ENCODE measurements at places on chromosomes 5 and 9.
A peak's percentile ranks its signal among the peaks of the same experiment; 100 is the strongest.

DNA sequence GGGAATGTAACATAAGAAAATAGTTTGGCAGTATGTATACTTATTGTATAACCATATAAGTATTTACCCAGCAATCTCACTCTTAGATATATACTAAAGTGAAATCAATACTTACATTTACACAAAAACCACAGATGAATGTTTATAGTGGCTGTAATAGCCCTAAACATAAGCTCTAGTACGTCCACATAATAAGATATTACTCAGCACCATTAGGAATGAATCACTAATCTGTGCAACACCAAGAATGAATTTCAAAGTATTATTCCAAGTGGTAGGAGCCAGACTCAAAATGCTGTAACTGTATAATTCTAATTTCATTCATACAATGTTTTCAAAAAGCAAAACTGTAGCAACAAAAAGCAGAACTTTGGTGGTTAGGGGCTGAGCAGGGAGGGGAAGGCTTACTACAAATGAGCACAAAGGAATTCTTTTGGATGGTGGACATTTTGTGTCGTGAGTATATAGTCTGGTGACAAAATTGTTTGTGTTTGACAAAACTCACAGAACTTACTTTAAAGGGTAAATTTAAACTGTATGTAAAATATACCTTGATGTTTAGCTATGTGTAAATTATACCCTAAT, 11.9 kb upstream of the C5orf46 start:
- no peak for DNase-seq

DNA sequence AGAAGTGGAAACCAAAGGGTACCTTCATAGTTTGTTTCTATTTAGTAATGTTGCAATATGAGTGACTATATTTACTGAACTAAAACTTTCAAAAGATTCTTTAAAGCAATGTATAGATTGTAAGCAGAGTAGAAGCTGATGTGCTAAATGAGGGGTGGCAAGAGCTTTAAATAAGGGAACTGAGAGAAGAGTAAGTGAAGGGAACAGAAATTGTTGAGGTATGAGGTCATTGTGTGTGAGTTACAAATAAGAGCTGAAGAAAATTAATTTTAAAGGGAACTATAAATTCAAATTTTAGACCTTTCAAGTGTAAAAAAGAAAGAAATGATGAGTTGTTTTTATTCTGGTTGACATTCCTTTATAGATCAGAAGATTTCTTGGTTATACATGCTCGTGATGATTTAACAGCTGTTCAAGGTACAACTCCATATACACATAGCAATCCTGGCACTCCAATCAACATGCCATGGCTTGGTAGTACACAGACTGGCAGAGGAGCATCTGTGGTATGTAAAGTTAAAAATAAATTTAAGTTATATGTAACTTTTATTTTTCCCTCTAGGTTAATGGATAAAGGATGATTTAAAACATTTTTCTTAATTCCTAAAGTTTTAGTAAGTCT, 135.1 kb upstream of the TNFAIP8 start:
- DNase-seq: no peak

DNA sequence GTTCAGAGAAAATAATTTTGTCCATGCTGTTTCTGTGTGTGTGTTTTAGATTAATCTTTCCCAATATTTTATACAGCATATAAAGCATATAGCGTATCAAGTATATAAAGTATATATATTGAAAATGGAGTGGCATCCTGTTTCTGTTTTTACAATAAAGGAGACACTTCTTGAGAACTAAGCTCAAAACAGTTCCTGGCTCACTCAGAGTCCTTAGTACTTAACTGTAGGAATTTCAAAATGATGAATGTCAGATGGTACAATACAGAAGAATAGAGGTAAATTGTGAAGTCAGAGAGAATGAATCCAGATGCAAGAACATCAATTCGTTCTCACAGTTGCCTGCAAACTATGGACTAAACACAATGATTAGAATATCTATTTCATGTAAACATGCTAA, 68.7 kb upstream of the TAS2R1 start:
- no peak for DNase-seq

DNA sequence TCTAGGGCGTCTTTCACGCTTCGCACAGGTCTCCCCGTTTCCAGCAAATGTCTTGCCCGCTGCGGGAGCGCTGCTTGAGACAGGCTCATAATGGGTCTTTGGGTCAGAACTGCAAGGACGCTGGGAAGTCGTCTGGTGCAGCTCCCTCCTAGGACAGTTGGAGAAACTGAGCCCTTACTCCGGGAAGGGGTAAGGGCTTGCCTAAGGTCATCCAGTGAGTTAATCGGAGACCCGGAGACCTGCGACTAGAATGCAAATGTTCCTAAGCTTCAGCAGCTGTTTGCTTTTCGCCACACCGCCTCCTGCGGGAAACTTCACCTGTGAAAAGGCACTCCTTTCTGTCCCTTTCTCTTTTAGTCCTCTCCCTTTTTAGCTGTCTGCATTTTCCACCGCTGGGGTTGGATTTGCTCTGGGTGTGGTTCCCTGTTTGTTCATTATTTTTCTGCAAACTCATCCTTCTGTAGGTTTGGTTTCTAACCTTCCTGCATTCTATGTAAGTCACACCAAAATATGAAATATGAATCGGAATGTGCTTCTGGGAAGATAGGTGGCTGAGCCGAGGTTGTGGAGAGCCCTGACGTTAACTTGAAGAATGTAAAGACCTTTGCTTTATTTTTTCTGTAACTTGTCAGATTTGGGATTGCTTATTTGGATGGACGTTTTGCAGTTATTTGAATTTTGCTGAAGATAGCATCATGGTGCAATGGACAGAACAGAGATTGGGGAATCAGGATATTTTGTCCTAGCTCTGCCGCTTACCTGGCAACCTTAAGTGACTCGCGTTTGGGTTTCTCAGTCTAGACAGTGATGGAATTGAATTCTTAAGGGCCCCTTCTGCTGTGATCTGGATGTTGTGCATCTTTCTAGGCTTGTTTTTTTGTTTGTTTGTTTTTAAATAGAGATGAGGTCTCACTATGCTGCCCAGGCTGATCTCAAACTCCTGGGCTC, 909 bp downstream of the SLC36A1 start:
- DNase-seq: peak; percentile 36

DNA sequence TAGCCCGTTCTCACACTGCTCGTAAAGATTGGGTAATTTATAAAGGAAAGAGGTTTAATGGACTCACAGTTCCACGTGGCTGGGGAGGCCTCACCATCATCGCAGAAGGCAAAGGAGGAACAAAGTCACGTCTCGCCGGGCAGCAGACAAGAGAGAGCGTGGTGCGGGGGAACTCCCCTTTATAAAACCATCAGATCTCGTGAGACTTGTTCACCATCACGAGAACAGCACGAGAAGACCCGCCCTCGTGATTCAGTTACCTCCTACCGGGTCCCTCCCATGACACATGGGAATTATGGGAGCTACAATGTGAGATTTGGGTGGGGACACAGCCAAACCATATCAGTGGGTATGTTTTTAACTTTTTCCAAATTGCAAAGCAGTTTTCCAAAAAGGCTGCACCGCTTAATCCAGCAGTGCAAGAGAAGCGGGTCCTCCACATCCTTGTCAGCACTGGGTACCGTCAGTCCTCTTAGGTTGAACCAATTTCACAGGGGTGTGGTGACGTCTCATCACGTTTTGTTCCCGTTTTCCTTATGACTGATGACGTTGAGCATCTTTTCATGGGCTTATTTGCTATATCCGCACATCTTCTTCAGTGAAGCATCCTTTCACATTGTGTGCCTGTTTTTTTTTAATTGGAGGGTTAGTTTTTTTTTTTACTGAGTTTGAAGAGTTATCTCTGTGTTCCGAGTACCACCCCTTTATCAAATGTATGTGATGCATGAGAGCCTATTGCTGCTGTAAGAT, 8.0 kb upstream of the FCN2 start:
- no peak for DNase-seq

DNA sequence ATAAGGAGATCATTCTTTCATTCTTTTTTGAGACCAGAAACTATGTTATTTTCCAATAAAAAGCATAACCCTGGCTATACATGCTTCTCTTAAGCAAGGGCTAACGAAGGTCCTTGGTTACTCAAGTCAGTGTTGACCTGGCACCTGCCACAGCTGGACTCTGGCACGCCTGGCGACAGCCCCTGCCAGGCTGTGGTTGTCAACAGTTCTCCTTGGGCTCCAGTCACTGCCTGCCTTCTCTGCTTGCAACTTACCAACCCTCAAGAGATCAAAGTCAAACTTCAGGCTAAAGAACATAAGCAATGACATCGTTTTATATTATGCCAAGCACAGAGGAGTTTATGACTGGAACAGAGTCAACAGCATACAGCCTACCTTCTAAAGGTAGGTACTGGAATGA, 61.4 kb upstream of the TBC1D9B start:
- no peak for DNase-seq

DNA sequence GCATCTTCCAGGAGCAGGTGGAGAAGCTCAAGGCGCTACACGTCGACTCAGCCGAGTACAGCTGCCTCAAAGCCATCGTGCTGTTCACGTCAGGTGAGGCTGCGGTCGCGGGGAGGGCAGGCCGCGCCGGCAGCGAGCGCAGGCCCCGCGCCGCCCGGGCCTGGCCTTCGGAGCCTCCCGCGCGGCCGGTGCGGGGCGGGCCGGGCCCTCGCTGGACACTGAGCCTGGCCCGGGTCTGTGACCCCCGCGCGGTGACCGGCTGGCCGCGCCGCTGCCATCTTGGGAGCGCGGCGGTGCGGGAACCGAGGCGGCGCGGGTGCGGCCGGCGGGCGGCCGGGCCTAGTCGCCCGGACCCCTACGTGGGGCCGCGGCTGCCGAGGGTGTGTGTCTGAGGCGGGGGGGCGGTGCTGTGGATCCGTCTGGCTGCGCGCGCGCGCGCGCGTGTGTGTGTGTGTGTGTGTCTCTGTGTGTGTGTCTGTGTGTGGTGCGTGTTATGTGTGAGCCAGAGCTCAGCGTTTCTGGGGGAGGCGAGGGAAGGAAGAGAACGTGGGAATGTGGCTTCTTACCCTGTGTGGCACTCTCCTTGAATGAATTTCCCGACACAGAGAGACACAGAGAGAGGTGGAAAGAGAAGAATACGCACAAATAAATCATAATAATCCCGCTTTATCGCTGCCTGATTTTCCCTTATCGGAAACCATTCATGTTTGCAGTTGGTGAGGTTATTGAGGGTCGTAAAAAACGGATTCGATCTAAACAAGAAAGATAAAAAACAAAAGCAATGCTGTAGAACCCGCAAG, 5.5 kb downstream of the NR2F1 start:
- no peak for DNase-seq

DNA sequence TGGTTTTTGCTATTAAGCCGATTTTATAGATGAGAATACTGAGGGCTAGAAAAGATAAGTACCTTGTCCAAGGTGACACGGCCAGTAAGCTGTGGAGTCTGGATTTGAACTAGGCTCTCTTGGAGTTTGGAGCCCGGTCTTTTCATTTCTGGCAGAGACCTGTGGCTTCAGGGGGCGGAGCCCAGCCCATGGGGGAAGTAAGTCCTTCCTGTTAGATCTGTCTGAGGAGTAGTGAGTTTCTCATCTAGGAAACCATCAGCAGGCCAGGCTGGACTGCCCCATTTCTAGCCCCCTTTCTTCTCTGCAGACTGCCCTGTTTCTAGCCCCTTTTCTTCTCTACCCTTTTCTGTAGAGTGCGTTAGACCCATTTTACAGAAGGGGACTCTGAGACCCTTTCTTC, 521 bp upstream of the PTGS1 start:
- no peak for DNase-seq

GRCh38 chr9:108536836-108537601, 318.8 kb downstream of the ACTL7B start:
- no peak for DNase-seq

DNA sequence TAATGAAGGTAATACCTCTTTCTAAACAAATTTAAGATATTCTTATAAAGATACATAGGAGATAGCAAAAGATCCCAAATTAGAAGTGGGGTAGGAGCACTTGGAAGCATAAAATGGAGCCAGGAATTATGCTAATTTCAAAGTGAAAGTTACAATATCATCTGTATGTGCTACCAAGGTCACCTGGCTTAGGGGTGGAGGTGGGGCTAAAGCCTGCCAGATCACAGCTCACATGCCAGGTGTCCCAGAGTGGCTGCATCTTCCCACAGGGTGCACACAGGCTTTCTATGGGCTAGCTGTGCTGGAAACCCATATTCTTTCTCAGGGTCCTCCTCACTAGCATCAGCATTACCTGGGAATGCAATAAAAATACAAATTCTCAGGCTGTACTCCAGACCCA, 118.2 kb upstream of the TXNDC8 start:
- no peak for DNase-seq

DNA sequence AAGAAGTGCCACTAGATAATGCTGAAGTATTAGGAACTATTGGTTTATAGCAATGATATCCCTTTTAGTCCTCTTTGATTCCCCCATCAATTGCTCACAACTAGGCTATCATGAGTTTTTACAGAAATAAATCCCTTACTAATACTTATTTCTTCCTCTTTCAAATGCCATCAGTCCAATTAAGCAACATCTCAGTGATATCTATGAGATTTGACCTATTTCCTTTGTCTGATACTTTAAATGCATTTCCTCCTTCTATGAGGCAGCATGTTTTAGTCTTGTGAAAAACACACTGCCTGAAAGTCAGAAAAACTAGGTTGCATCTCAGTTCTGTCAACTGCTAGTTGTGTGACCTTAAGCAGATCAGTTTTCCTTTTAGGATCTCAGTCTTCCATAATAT, 101.6 kb downstream of the FBXW11 start:
- DNase-seq: no peak

DNA sequence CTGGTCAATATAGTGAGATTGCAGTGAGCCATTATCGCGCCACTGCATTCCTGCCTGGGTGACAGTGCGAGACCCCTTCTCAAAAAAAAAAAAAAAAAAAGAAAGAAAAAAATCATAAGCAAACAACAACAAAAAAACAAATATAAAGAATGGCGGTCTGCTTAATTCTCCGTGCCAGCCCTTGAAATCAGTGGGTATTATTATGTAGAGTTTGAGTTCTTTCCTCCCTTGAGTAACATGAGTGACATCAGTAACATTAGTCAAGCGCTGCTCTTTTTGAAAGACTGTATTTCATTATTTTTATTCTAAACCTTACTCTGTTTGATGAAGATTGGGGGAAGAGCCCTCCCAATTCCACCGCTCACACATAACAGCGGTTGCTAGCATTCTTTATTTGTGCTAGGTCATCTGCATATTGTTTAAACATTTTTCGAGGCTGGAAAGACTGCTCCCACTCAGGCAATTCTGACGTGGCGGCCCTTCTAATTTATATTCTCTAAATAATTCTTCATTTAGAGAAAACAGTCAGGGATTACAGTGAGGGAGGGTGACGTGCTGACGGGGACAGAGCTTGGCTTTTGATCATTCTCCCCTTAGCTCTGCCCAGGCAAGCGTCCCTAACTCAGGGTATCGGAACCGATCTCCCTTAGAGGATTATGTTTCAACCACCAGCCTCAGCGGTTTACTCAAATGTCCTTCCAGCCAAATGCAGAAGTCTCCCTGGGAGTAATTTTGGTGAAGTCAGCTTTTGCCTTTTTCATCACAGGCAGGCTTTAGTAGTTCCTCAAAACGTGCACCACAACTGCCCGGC, 860 bp upstream of the MARCHF6 start:
- DNase-seq: no peak

- no peak for DNase-seq
Measured at GRCh38 chr9:131417264-131418142, 23.6 kb downstream of the PRRC2B start.

GRCh38 chr9:113650207-113651131, 186.9 kb downstream of the RGS3 start:
- DNase-seq: no peak

Measured in naive thymus-derived CD4-positive, alpha-beta T cell (primary cell).